Activated naive CD8-positive, alpha-beta T cell treated with anti-CD3 and anti-CD28 coated beads for 36 hours (primary cell): ENCODE measurements at places on chromosomes 12 and 14. TPM values are rescaled to one million over a fixed set of nuclear protein-coding genes. Genes with fewer than 3 reads are reported as not detected.

DNA sequence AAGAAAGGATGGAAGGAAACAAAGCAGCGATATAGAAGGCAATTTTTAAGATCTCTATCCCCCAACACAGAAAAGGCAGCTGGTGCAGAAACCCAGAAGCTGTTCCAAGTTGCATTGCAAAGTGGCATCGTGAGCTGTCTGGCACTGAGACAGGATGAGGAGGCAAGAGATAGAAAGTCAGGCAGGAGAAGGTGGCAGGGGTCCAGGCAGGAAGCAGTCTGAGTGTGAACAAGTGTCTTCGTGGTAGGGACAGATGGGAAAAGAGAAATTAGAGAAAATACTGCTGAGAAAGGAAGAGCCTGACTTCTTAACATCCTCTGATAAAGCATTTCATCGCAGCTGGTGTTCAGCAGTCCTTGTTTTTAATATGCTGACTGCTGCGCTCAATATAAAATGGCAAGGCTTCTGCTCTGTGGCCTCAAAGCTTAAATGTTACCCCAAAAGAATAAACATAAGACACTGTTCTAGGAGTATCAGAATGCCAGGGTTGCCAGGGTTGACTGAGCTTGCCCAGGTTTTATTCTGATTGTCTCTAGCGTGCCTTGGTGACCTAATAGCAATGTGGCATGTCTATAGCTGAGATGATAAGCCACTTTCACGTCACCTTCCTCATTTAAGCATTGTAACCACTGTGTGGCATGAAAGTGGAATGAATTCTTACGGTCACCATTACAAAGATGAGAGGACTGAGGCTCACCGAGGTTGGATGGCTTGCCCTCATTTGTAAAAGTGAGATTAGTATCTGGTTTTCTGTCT, 397.6 kb downstream of the NUAK1 start:
- no peak overlapping the region for H3K27ac ChIP-seq
- no peaks in the 10 kb centered on the region for H3K36me3 ChIP-seq
- peaks cover 5% of the 10 kb centered on the region for H3K27me3 ChIP-seq
- H3K4me3 ChIP-seq: no peak overlapping the region
- no peaks in the 10 kb centered on the region for H3K4me1 ChIP-seq
- DNase-seq: no peak

DNA sequence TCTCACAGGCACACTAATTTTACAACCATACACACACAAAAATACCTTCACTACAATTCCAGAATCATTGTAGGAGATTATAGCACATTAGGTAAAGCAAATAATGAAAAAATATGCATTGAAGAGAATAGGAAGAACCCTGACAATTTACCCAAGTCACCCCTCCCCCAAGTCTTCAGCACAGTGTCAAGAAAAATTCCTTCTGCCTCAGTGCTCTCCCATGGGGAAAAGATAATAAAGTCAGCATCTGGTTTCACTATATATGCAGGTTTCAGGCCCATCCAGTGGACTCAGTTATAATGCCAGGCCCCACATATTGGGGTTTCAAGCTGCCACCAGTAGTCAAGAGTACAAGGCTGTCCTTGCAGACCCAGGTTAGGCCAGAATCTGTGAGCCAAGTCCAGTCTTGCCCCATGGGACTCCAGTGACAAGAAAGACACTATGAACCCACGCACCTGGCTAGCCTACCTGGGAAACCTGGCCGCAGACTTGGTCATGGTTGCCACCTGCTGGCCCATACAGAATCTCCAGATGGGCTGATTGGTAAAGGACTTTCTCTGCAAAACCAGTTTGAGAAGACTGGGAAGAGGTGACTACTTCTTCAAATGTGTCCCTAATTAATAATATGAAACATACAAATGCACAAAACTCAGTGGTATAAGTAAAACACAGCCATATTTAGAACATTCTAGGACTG, 398.6 kb upstream of the FLRT2 start:
- no peak for DNase-seq
- H3K4me1 ChIP-seq: no peaks in the 10 kb centered on the region
- no peaks in the 10 kb centered on the region for H3K36me3 ChIP-seq
- H3K27ac ChIP-seq: no peak overlapping the region
- no peaks in the 10 kb centered on the region for H3K27me3 ChIP-seq

GRCh38 chr12:52082026-52082668, 2.6 kb downstream of the SMIM41 start:
- no peaks in the 10 kb centered on the region for H3K36me3 ChIP-seq
- H3K27me3 ChIP-seq: peaks cover 2% of the 10 kb centered on the region
- no peak overlapping the region for H3K4me3 ChIP-seq
- peaks cover 9% of the 10 kb centered on the region for H3K4me1 ChIP-seq
- no peak for DNase-seq

GRCh38 chr14:64217308-64217707, 76.9 kb downstream of the ESR2 start:
- H3K36me3 ChIP-seq: peaks cover 14% of the 10 kb centered on the region
- no peaks in the 10 kb centered on the region for H3K4me1 ChIP-seq
- H3K4me3 ChIP-seq: no peak overlapping the region
- H3K27ac ChIP-seq: no peak overlapping the region

FAM90A1 gene
- 0.40 TPM for total RNA-seq

KRT79 gene
- total RNA-seq: 0.95 TPM
